HEK293T (cell line): ENCODE measurements at places on chromosomes 1 and 21.

GRCh38 chr1:90850181-90850897 lies 133.2 kb upstream of the BARHL2 start:
- DNase-seq = peak; percentile 54

GRCh38 chr1:229753764-229754551 lies 127.9 kb downstream of the URB2 start:
- no peak for DNase-seq

GRCh38 chr1:202571719-202572339 lies 138.4 kb downstream of the SYT2 start:
- peak; percentile 63 for DNase-seq

DNA sequence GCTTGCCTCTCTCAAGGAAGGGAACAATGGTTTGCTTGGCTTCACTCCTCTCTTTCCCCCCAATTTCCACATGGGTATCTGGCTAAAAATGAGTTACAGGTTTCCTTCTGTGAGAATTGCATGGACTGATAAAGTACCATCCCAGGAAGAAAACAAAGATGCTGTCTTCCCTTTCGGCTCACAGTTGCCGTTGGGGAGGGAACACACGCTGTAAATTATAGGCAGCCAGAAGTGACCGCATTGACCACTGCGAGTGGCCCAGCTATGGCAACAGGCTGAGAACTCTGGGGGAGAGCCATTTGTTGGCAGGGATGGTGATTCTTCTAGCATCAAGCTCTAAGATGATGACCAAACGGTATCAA lies 2.9 kb downstream of the RUNX1 start:
- no peak for DNase-seq

- no peak for DNase-seq
Measured at GRCh38 chr1:26546375-26546774, 16.8 kb downstream of the RPS6KA1 start.

DNA sequence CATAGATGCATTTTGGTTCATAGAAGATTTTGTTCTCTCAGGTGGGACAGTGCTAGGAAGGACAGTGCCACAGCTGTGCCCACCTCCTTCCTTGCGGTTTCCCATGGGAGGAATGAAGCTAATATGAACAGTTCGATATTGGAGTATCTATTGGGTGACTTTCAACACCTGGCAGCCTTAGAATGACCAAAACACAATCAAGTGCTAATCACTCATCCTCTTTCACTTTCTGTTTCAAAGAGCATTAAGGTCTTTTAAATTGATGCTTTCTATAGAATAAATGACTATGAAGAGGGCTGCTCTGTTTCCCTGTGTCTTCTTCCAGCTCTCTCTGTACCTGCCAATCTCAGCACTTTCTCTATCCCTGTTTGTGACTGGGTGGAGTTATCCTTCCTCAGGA lies 784.0 kb downstream of the MRPL39 start:
- DNase-seq = no peak

DNA sequence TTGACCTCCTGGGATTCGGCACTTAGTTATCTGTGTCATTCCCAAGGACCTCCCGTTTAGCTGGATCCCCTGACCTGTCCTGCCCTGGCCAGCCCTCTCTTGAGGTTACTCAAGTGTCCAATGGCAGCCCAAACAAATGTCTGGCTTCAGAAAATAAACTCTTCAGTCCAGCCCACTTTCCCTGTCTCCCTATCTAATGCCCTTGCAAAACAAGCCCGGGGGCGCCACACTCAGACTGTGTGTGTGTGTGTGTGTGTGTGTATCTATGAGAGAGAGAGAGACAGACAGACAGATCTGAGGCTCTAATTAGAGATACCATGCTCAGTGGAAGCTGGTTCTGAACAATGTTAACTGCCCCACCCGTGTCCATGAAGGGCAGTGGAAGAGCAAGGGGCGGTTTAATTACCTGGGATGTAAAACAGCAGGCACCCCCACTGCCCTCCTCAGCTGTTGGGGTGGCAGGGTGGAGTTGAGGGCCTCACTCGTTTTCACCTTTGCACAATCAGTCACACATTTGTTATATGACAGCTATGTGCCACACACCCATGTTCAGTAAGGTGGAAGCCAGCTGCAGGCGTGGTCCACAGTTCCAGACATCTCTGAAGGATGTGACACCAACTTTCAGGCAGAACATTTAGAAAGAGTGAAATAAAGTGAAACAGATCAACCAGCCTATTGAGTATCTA lies 57.4 kb downstream of the B3GALT5 start:
- no peak for DNase-seq

GRCh38 chr1:192830595-192831246 lies 21.9 kb downstream of the RGS2 start:
- DNase-seq = no peak

DNA sequence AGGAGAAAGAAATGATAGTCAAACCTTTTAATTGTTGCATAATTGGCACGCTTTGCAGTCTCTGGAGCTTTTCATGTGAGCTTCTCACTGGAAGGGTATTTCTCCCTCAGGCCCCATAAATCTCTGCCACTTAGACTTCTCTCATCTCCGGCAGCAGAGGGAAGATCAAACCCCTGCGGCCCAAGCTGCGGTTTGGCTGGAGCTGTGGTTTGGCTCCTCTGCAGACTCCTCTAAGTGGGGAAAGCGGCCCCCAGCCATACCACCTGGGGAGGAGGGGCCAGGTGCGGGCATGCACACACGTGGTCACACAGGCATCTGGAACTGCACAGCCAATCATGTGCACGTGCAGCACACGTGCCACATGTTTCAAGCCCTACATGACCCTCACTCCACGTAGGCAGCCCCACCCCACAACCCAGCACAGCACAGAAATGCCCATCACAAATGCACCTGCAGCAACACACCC lies 58.3 kb downstream of the UBE2T start:
- DNase-seq = peak; percentile 31

DNA sequence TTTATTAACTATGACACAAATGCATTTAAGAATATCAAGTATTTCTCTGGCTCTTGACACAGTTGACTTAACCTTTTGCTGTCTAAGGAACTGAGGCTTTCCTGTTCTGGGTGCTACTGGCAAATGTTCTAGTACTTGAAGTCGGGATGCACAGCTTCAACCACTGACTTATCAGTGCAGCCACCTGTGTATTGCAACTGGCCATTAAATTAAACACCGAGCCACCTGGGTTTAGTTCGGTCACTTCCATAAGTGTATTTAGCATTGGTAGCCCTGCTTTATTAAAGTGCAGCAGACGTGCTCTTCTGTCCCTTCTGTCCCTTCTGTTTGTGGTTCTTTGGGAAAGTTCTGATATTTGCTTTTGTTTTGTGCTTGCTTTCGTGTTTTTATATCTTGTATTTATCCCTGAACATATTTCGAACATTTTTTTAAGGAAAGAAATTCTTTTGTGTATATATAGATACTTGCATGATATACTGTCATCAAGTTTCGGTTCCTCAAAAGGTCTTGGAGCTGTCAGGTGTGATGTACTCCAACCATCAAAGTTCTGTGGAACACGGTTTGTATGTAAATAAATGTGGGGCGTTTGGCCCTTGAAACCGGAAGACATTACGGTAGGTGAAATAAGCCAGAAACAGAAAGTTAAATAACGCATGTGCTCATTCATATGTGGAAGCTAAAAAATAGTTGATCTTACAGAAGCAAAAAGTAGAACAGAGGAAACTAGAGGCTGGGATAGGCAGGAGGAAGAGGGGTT lies 297.9 kb upstream of the GREM2 start:
- DNase-seq = no peak

DNA sequence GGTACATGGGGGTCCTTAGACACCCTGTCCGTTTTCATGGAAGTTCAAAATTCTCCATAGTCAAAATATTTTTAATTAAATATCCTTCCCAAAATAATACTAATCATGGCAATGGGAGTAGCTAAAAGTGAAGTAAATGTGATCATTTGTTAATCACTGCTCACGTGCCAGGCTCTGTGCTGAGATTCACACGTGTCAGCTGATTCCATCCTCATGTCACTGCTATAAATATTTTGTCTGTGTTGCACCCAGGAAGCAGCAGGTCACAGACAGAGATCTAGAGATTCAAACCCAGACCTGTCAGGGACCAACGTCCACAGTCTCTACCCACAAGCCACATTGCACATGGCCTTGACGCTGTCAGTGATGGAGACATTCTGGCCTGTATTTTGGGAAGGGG lies 74.3 kb downstream of the KLHDC7A start:
- DNase-seq = no peak

DNA sequence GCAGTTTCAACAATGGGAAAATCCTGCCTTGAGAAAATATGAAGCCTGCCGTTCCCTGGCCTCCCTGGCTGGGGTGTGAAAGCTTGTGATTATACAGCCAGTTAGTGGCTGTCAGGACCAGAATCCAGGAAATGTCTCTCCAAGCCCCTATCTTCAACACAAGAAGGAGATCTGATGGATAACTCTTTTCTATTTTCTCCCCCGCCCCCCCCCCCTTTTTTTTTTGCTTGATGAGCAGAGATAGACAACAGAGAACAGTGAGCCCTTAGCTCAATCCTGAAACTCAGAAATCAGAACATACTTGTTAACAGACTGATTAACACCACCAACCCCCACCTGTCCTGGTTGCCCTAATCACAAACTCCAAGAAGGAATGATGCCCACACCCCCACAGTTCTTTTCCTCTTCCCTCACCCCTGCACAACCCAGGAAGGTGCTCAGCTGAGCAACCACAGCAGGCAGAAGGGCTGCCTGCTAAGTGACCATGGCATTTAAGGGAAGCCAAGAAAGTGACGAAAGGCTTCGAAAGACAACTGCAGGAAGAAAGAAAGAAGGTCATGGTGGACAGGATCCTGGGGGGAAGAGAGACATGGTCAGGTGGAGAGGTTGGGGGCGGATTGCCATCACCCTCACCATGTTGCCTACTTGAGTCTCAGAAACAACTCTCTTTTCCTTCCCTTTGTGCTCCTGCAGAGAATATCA lies 12.3 kb upstream of the DENND2D start:
- no peak for DNase-seq

DNA sequence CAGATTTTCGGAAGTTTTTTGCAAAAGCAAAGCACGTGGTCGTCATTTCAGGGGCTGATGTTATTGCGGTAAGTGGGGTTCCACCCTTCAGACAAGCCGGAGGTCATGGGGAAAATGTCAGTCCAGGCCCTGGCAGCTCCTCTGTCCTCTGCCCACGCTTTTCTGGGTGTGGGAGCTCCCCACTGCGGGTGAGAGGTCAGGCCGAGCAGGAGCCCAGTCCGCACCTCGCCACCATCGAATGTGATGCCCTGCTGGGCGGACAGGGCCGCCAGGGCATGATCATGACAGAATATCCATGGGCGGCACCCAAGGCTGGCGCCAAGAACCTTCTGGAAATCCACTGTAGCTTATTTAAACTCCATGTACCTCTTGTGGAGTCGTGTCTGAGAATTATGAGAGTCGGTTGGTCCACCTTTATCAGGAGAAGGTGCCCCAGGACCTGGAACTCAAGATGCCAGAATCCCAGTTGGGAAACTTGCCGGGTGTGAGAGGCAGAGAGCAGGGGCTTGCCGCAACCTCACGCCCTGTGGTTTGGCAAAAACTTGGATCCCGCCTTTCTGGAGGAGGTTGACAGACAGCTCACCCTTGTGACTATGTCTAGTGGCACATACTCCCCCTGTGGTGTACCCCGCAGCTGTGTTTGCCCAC lies 6.9 kb downstream of the DIRAS3 start:
- DNase-seq = no peak

DNA sequence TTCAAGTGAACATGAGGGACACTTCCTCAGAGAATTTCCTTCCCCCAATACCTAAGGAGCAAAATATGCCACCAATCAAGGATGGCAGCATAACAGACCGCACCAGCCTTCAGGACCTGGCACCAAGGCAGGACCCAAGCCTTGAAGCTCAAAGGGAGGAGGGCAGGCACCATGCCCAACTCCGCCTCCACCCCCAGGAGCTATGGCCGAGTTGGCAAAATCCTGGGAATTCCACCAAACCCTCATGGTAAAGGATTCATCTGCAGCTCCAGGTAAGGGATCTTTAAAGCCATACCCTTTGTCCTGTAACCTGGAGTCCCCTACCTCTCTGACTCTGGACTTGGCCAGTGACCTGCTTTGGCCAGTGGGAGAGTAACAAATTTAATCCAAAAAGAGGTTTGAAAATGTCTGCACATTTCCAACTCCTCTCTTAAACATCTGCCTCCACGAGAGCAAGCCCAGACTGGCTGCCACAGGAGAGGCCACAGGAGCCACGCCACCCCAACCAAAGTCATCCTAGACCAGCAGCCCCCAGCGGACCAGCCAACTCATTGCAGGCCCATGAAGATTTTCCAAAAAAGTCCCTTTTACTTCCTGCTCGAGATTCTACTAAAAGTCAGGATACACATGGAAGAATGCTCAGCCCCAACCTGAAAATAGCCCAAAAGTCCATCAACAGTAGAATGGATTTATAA lies 41.9 kb downstream of the NPHP4 start:
- DNase-seq = no peak

- no peak for DNase-seq
Measured at GRCh38 chr1:241586905-241587512, 53.2 kb downstream of the CHML start.

GRCh38 chr1:207319199-207319598 lies 2.3 kb upstream of the CD55 start:
- DNase-seq = no peak

DNA sequence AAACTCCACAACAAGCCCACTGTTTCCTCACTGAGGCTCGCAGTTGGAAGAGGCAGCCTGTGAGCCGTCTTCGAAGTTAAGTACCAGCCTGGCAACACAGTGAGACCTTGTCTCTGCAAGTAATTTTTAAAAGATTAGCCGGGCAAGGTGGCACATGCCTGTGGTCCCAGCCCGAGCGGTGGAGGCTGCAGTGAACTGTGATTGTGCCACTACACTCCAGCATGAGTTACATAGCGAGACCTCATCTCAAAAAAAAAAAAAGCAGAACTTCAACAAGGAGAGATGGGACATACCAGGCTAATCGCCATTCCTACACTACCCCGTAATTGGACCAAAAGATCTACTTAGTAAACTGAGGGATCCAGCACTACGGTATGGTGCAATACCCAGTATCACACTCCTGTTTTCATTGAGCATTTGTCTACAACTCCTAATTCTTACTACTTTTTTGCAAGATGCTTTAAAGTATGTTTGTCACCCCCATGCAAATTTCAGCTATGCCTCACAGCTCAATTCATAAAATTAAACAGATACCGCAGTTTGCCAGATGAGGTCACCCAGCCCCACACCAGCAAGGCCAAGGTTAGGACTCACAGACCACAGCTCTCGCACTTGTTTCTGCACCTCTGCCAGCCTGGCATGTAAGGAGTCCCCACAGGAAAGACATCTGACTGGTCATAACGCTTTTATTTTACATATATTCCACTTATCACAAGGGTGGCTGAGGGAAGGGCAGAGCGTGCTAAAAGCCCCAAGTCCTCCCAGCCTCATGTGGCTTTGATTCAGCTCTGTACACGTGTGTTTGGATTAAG lies 21.0 kb downstream of the SDE2 start:
- DNase-seq = no peak

GRCh38 chr1:165069829-165070228 lies 286.7 kb downstream of the LMX1A start:
- no peak for DNase-seq

- DNase-seq = no peak
Measured at GRCh38 chr1:209705033-209705598, 470 bp downstream of the HSD11B1 start.

GRCh38 chr1:157369808-157370521 lies 182.3 kb downstream of the FCRL5 start:
- DNase-seq = peak; percentile 56

GRCh38 chr1:232016616-232017015 lies 390.0 kb downstream of the DISC1 start:
- no peak for DNase-seq

- peak; percentile 73 for DNase-seq
Measured at GRCh38 chr1:37808369-37809319, 636 bp upstream of the YRDC start.
